ENCODE measurements at places on chromosomes 2 and 18. TPM values are rescaled to one million over a fixed set of nuclear protein-coding genes. Genes with fewer than 3 reads are reported as not detected.

DNA sequence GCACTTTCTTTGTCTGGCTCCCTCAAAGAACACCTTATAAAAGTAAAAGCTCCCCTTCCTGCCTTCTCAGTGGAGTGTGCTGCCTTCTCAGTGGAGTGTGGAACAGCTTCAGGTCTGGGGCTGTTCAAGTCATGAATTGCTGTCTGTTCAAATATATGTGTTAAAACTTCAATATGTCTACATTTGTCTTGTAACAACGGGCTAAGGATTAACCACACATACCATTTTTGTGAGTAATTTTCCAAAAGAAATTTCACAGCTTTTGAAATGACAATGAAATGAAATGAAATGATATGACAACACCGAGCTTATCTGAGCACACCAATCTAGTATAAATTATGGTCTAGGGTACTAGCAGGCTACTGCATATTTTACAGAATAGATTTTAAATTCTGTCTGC, 42.9 kb downstream of the CABYR start:
- no peak for DNase-seq

DNA sequence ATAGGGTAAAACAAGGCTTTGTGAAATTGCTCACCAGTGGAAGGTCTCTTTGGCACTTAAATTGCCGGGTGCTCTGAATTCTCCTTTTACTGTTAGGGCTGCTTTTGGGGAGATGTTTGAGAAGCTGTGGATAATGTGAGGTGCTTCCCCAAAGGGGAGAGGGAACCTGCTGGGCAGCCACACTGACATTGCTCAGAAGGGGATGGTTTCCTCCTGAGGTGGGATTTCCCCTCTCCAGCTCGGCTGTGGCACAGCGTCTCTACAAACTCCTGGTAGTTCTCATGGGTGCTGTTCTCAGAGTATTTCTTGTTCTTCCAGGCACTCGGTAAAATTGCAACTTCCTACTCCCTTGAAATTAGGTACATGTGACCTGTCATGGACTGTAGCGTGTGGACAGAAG, 124.2 kb downstream of the LPIN1 start:
- no peak for DNase-seq

DNA sequence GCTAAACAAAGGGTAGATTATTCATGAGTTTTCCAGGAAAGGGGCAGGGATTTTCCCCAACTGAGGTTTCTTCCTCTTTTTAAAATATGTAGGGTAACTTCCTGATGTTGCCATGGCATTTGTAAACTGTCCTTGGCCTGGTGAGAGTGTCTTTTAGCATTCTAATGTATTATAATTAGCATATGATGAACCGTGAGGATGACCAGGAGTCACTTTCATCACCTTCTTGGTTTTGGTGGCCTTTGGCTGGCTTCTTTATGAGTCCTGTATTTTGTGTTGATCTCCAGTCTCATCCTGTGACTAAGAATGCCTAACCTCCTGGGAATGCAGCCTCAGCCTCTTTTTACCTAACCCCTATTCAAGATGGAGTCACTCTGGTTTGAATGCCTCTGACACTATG, 391.0 kb upstream of the LINC00305 start:
- DNase-seq: no peak

- DNase-seq: no peak
Observed at GRCh38 chr18:45236676-45237075, 378.6 kb upstream of the SLC14A2 start.

- DNase-seq: no peak
Observed at GRCh38 chr2:214989187-214989586, 149.2 kb downstream of the ABCA12 start.

MBD1 gene
- polyA plus RNA-seq: 28.7 TPM

DNA sequence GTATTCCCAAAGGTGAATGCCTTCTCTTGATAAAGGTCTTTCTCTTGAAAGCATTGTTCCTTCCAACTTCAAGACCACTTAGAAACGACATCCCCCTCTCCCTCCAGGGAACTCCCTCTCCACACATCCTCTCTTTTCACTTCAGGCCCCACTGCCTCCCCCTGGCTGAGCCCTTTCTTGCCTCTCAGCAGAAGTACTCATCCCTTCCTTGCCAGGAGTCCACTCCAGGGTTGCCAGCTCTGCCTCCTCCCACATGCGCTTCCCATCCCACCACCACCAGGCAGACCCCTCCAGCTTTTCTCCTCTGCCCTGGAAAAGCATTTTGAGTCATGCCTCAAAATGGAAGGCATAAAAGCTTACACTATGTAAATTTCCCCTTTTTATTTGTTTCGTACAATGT, 126.3 kb upstream of the SALL3 start:
- DNase-seq: no peak
